ENCODE measurements at places on chromosomes 7 and 10.

DNA sequence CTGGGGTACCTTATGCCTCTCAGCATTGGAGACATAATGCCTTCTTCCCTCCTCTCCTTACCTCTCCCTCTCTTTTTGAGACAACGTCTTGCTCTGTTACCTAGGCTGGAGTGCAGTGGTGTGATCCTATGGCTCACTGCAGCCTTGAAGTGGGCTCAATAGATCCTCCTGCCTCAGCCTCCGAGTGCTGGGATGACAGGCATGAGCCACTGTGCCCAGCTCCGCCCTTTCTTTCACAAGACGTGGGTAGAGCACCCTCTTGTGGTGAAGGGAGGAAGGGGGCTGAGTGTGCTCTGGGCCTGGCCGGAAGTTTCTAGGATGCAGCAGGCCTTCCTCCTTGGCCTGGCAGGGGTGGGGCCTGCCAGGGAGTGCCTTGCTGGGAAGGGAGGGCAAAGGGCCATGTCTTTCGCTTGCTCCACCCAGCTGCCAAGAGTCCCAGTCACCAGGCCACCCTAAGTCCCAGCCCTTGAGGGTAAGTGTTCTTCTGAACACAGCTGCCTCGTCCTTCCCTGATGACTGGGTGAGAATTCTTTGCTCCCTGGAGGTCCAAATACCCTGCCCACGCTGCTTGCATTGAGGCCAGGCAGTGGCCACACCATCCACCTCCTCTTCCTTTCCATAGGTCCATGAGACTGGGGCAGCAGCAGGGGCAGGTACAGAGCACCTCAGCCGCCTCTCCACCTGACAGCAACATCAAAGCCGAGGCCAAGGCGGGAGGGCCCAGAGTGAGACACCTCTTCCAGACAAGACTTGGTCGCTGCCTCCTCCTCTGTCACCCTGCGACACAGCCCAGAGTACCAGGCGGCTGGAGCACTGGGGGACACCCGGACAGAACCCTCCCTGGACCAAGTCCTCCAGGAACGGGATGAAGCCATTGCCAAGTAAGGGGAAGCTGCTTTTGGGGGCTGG is 3.7 kb downstream of the ABHD11 start:
- peak; percentile 84 for DNase-seq

- no peak for DNase-seq
Observed at GRCh38 chr10:30490289-30491000, 56.5 kb downstream of the MAP3K8 start.

- no peak for DNase-seq
Observed at GRCh38 chr7:39647816-39648215, 24.4 kb downstream of the RALA start.

GRCh38 chr10:57141708-57142107 is 780.6 kb upstream of the ZWINT start:
- no peak for DNase-seq

GRCh38 chr10:125462845-125463244 is 220.1 kb downstream of the TEX36 start:
- no peak for DNase-seq

GRCh38 chr7:7426676-7427075 is 109.0 kb downstream of the COL28A1 start:
- DNase-seq: no peak

GRCh38 chr10:71984809-71985388 is 20.7 kb downstream of the CHST3 start:
- no peak for DNase-seq

- DNase-seq: no peak
Observed at GRCh38 chr10:8800426-8800825, 745.9 kb downstream of the GATA3 start.

DNA sequence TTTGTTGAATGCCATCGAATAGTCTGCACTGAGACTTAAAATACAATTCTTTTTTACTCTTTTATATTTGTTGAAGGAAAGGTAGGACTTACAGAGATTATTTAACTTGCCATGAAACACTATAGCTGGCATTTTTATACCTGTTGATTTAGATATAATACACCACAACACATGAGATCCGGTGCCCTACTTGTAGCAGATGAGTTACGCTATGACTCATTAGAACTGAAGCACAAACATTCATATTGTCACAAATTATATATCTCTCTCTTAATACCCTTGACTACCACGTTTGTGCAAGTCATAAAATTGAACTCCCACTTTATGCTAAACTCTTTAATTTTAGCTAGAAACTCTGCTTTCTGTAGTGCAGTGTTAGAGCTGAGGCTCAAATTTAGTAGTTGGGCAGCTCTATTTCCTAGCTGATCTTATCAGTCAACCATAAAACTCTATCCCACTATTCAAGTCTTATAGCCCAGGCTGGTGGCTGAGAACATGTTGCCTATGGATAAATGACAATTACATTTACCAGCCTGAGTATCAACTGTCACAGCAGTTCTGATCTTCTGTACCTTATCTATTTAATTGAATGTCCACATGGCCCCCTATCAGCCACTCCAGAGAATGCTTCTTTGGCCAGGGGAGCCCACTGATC is 137.4 kb upstream of the SEMA3D start:
- no peak for DNase-seq

GRCh38 chr10:99659868-99660366 is 608 bp downstream of the ENTPD7 start:
- DNase-seq: no peak

GRCh38 chr7:128962899-128963298 is 25.2 kb downstream of the IRF5 start:
- DNase-seq: no peak

DNA sequence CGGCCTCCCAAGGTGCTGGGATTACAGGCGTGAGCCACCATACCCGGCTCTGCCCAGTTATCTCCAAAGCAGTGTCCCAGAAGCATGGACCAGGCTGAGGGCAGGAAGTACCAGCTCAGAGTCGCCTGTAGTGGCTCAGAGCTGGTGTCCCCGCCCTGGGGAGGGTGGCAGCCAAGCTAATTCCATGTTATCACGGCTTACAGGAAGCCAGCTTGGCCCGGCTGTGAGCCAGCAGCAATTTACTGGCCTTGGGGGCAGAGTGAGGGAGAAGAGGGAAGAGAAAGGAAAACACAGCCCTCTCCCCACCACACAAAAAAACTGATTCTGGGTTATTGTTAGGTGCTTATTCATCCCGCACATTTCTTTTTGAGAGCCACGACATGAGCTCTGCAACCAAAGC is 88.1 kb downstream of the HIP1 start:
- DNase-seq: no peak

DNA sequence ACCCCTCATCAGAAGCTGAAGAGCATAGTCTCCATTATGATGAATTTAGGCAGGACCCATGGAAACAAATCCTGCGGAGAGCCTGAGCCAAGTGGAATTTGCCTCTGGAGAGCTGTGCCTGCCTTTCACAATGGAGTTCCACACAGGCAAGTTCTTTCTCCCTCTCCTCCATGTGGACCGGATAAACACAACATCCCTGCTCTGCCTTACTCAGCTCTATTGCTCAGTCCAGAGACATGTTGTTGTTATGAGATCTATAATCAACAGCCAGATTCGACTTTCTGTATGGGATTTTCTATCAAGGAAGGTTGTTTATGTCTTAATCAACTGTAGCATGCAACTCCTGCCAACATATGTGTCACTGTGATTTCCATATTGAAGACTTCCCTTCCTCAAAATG is 59.5 kb upstream of the ELMO1 start:
- no peak for DNase-seq

- no peak for DNase-seq
Observed at GRCh38 chr7:151806204-151806603, 70.7 kb downstream of the PRKAG2 start.

DNA sequence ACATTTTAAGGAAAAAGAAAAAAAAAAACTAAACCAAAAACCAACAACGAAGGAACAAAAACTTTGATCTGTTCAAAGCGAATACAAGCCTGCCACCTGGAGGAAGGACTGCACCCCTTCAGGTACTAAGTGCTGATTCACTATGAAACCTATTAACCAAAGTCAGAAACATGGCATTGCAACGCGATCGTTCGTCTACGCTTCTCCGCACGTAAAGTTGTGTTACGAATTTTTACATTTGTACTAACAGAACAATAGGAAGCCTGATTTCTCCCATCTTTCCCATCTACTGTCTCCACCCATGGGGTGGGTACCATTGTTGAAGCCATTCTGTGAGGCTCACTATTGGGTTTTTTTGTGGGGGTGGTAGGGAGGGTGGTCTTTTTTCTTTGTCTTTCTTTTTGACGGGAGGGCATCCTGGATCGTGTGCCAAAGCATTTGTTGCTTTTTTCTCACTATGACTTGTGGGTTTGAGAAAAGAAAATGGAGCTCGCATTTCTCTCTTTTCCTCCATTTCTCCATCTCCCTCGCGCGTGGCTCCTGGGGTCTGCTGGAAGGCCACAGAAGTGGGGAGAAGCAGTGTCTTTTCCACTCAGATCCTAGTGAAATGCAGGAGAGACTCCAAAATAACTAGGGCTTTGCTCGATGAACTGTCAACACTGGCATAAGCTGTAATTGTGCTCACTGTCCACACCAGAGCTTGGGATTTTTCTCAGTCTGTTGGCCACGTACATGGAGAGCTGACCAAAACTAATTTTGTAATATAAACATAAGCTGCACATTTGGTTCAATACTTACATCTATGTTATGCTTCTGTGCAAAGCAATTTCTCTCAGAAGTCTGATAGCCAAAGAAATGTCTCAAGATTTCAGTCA is 100.9 kb upstream of the YAE1 start:
- peak; percentile 60 for DNase-seq

- DNase-seq: no peak
Observed at GRCh38 chr7:155257482-155258225, 40.0 kb upstream of the INSIG1 start.

- no peak for DNase-seq
Observed at GRCh38 chr10:68043030-68043429, 32.1 kb downstream of the HERC4 start.

DNA sequence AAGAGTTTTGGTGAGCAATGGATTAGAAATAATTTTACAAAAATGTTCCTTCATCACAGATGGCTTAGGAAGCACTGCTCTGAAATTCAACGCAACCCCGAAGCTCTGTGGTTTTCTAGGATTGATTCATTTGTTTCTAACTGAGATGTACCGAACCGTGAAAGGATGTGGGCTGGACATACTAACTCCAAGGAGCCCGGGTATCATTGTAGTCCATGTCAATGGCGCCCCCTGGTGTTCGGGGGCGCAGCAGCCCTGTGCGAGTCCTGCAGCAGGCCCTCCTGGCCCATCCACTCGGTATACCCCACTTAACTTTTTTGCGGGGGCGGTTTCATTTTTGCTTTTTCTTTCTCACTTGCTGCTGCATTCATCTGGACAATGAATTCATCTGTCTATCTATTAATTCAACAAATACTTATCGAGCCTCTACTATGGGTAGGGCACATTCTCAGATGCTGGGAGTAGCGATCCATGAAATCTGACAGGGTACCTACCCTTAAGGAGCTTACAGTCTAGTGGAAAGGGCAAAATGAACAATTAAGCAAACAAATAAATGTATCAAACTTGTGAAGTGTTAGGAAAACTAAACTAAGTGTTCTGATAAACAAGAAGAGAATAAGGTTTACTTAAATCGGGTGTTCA is 25.2 kb upstream of the ITPRID1 start:
- DNase-seq: peak; percentile 70

DNA sequence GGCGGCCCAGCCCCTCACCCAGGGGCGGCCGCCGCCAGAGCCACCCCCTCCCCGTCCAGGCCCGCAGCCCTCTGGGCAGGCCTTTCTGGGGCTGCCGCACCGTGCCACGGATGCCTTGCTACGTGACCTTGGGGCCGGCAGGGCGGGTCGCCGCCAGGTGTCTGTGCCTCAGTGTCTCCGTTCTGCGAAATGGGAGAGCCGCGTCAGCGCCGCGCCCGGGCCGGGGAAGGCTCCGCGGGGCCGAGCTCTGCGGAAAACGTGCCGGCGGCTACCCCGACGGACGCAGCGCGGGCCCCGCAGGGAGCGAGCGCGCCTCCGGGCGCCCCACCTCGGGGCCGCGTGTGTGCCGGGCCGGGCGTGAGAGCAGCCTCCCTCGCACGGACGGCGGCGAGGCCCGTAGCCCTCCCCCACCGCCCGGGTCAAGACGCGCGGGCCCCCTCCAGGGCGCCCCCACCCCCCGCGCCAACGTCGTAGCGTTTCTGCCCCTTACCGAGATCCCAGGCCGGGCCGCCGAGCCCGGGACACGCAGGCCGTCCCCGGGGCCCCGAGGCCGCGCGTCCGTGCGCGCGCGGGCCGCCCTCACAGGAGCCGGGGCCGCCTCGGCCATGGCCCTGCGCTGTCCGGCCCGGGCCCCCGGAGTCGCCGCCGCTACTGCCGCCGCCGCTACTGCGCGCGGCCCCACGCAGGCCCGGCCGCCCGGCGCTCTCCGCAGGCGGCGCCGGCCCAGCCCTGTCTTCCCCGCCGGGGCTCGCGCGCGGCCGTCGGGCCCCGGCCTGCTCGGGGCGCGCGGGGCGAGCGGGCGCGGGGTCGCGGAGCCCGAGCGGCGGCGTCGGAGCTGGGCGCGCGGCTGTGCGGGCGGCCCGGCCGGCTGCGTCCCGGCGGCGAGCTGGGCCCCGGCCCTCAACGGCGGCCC is 1.1 kb downstream of the ZNF777 start:
- no peak for DNase-seq

GRCh38 chr10:43448742-43449141 is 11.8 kb downstream of the ZNF487 start:
- DNase-seq: no peak

DNA sequence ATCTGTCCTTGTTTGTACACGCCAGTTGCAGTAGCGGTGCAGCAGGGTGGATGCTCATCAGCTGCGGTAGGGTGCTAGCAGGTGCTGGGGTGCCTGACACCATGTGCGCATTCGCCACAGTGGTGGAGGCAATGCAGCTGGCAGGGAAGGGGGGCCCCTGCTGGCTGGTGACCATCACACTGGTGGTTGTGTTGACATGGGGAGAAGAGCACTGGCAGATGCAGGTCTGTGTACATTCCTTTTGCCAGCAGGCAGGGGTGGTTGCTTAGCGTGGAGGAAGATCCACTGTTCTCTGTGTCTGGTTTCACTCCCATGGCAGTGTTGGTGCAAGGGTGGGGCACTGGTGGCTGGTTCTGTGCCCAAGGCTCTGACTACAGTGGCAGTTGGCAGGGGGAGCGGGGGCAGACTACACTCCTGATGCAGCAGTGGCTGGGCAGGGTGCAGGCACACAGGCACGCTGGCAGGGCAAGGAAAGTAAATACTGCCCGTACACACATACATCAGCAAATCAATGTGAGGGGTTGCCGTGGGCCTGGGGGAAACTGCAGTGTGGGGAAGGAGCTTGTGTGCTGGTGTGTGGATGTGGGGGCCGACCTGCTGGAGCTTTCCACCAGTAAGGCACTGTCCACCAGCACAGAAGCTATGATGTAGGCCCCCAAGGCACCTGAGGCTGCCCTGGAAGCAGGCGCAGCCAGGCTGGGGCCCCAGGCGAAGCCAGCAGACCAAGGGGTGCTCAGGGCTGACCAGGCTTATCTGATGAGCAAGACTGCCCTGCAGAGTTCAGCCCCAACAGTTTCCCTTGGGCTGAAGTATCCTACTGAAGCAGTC is 87.2 kb upstream of the UNC5B start:
- DNase-seq: no peak

GRCh38 chr7:111958431-111958830 is 247.8 kb downstream of the DOCK4 start:
- DNase-seq: no peak

- no peak for DNase-seq
Observed at GRCh38 chr7:43693687-43694398, 35.5 kb downstream of the COA1 start.

- no peak for DNase-seq
Observed at GRCh38 chr10:43055217-43055616, 21.7 kb upstream of the RET start.

- no peak for DNase-seq
Observed at GRCh38 chr10:112953174-112954159, 3.4 kb downstream of the TCF7L2 start.
